ENCODE measurements at places on chromosomes 1 and 21.

DNA sequence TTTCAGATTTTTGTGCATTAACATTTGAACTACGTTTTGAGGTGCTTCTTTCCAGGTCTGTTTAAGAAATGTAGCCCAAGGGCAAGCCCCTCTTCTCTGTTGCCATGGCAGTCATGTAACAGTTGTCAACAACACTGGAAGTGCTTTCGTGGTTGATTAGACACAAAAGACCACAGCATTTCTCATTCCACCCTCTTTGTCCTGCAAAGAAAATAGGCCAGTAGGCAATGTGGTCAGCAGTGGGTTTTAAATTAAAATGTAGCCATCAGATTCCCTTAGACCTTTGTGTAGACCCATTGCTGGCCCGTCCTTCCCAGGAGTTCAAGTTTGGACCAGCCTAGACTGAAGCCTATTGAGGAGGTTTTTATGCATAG lies 35.4 kb downstream of the VANGL1 start:
- no peak for DNase-seq

GRCh38 chr1:2242814-2243725 lies 15.0 kb downstream of the SKI start:
- DNase-seq = no peak

- no peak for DNase-seq
These were observed 11.5 kb downstream of the LDLRAD1 start for GRCh38 chr1:54006508-54006907.

- no peak for DNase-seq
These were observed 80.4 kb upstream of the ADAMTS5 start for GRCh38 chr21:27047283-27047657.

DNA sequence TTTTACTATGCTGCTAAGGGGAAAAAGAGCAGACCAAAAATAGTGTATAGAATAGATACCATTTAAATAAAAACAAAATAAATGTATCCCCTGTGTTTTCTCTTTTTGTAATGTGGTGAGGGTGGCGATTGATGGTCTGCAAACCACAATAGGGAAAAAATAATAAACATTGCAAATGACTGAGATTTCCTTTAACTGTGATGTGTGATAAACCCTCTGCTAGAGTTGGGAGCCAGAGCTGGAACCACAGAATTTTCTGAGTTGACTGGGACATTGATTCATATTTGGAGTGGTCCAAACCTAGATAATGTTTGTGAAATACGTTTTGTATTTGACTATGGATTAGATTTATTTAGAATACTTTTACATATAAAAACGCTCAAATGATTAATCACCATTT lies 70.6 kb upstream of the PTGFR start:
- DNase-seq = no peak

GRCh38 chr1:43522776-43523480 lies 7.8 kb upstream of the PTPRF start:
- DNase-seq = no peak

DNA sequence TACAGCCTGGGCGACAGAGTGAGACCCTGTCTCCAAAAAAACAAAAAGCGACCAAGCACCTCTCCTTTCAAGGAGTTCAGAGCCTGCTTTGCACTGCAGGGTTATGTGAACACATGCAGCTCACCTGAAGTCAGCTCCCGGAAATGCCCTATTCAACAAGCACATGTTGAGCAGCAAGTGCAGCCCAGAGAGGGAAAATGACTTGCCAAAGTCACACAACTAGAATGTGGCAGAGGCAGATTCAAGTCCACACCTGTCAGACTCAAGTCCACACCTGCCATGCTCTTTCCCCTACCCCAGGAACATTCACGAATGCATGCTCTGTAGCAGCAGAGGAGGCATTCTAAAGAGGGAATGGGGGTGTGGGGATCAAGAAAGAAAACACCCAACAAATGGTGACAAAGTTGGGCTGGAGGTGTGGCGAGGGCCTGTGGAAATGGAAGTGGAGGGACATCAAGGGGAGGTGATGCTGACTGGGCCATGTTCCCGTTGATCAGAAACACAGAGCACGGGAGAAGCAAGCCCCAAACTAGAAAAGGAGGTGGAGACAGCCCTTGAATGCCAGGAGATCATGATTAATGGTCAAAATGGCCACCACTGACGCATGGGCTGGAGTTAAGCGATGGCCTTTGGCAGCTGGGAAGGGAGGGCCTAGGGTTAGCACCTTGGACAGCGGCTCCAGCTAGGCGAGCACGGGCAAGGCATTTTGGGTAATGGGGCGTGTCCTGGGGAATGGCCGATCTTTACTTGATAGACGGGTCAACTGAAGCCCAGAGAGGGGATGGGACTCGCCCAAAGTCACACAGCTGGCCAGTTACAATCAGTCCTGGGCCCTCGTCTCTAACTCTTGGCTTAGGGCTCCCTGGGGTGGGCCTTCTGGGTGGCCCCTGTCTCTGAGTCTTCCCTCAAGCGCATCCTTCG lies 21.5 kb downstream of the RAP1GAP start:
- peak; percentile 59 for DNase-seq

- DNase-seq = no peak
These were observed 195.7 kb downstream of the RYR2 start for GRCh38 chr1:237237721-237238120.

GRCh38 chr1:211900441-211900840 lies 69.9 kb upstream of the LPGAT1 start:
- no peak for DNase-seq

DNA sequence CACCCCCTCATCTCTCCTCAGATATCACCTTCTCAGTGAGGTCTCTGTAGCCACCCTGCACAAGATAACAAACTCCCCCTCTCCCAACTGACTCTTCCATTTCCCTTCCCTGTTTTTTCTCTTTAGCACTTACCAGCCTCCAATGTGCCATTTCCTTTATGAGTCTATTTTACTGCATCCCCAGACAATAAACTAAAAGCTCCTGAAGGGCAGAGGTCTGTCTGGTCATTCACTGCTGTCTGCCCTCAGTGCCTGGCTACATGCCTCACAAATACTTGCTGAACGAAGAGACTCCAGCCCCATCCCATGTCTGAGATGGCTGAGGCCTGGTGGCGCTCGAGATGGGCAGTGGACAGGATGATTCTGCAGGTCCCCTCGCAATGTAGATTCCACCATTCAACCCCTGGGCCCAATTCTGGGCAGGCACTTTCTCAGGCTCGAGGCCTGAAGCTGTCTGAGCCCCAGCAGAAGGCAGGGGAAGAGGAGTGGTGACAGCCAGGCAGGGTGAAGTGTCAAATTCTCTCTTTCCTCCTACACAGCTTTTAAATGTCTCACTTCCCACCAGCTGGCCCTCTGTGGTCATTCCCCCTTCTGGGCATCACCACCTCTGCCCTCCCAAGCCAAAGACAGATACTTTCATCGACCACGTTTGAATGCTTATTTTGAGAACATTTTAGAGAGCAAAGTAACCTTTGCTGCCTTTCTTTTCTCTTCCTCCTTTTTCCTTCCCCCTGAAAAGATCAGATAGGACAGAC lies 6.6 kb downstream of the LRRN2 start:
- DNase-seq = no peak

GRCh38 chr21:42340187-42341050 lies 10.4 kb downstream of the TFF2 start:
- no peak for DNase-seq

DNA sequence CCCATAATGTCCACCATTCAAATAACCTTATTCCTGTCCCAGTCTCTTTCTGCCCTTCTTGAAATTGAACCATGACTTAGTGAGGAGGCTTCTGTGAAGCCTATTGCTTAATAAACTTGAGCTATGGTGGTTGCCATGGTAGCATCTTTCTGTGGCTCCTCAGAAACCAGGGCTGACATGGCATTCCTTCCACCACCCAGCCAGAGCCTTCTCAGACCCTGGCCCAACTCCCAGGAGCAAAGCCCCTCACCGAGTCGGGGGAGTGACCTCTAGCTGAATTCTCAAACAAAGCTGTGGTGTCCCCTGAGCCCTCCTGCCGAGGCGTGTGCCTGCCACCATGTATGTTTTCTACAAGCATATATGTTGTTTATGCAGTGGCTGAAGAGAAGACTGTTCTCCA lies 259.1 kb downstream of the CACNA1E start:
- DNase-seq = no peak

GRCh38 chr1:200037904-200038303 lies 10.4 kb downstream of the NR5A2 start:
- no peak for DNase-seq

GRCh38 chr1:17078991-17079868 lies 25.4 kb upstream of the SDHB start:
- no peak for DNase-seq

DNA sequence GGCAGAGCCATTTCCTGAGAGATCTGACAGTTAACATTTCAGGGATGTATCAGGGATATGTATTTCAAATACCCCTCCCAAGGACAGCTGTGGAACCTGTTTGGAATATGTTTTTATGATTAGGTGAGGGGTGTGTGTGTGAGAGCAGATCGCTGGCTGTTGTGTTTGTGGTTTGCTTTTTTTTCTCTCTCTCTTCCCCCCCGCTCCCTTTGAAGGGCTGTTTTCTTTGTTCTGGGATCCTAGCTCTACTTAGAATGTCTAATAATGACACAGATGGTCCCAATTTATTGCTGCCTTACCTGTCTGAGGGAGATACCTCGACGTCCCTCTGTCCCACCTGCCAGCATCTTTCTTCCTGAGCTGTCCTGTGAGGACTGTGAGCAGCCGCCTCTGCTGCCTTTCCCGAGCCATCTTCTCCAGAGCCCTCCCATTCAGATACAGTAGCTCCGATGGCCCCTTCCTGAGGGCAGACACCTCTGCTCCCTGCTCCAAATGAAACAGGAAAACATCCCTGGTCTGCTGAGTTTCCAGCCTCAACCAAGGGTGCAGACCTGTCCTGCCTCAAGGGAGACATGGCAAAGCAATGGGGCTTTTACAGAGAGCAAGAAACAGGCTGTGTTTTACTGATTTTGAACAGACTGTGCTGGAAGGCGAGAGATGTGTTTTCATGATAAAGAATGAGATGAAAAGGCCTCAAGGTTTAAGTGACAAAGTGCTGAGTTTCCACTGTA lies 138.0 kb upstream of the TNR start:
- no peak for DNase-seq

DNA sequence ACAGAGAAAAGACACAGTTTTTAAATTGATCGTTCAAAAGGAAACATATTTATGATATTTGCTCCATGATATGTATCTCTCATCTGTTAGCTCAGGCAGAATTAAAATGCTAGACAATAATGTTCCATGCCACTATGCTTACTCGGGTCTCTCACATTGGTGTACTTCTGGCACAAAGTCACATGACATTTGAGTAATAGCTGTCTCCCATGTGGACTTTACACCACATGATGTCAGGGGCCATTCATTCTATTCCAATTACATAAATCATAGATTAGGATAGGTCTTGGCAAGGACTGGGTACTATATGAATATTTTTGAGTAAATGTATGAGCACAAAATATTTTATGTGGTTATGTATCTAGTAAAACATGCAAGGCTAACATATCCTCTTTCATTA lies 648.4 kb downstream of the PLA2G4A start:
- no peak for DNase-seq

GRCh38 chr1:27597516-27598294 lies 6.2 kb downstream of the AHDC1 start:
- no peak for DNase-seq

DNA sequence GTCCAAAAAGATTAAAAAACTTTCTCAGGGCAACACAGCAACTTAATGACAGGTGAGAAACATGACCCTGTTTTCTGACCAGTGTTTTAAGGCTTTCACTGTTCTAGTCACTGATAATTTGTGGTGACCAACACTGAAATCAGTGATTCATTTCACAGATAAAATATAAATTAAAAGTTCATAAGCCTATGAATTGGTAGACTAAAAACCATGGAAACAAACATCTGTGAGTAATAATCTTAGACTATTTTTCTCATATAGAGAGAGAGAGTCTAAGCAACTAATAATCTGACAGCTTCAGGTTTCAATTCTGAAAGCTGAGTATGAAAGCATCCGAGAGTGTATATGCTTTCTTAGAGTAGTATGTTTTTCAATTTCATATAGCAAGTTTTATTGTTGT lies 536.9 kb downstream of the ADGRL2 start:
- DNase-seq = no peak

GRCh38 chr1:154346276-154346917 lies 21.1 kb downstream of the ATP8B2 start:
- DNase-seq = no peak

- no peak for DNase-seq
These were observed 20.8 kb upstream of the FAM3B start for GRCh38 chr21:41295721-41296254.

DNA sequence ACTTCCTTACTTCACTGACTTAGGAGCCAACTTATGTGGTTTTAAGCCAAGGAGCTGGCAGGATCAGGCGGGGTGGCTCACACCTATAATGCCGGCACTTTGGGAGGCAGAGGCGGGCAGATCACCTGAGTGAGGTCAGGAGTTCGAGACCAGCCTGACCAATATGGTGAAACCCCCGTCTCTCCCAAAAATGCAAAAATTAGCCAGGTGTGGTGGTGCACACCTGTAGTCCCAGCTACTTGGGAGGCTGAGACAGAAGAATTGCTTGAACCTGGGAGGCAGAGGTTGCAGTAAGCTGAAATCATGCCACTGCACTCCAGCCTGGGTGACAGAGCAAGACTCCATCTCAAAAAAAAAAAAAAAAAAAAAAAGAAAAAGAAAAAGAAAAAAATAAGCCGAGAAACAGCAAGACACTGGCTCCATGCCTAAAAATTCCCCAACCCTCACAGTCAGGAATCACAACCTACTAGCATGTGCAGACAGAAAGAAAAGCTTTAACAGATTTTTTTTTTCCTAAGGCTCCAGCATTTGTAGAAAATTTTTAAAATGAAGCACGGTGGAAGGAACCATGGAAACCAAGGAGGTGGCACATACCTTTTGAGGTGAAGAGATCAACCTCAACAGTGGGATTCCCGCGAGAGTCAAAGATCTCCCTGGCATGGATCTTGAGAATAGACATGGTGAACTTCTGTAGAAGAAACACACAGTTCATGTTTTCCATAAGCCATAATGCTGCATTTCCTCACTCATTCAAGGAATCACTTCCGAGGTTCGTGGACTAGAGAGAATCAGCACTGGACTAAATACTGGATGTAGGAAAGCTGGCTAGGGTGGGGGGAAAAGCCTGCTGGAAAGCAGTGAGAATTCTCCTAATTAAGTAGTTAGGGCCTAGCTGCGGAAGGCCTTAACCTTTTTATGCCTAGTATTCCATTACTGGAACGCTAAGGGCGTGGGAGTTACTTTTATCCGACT lies 4.0 kb downstream of the ENO1 start:
- no peak for DNase-seq

- no peak for DNase-seq
These were observed 303.1 kb downstream of the CTH start for GRCh38 chr1:70714149-70714548.

DNA sequence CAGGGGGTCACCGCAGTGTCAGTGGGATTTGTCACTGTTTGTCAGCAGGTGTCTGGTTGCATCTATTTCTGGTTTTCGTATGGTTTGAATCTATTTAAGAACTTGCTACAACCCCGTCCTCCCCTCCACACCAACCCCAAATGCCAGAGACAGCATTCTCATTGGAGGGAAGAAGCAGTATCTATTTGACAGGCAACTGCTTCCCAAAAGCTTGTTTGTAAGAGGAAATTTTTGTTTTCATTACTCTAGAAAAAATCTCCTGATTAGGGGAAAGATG lies 54.4 kb downstream of the NR5A2 start:
- no peak for DNase-seq
